Cortex of kidney (tissue), 1 donor: ENCODE measurements at places on chromosomes 13 and 19.

DNA sequence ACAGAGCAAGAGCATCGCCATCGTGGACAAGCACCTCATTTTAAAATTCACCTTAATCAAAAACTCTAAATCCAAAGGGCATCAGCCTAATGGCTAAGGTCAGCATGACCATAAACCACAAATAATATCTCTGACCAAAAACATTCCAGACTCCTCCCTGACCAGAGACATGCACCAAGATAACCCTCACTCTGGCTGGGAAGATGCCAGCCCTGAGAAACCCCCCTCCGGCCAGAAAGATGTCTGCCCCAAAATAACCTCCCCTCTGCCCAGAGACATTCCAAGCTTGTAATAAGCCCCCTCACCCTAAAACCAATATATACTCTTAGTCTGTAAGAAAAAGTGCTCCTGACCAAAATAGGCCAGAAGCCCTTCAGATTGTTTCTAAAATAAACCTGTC lies 61.7 kb downstream of the ZNF44 start:
- no peak for DNase-seq

- no peak for DNase-seq
Measured at GRCh38 chr13:42283574-42283973, 11.6 kb downstream of the AKAP11 start.

- no peak for DNase-seq
Measured at GRCh38 chr13:101868585-101869469, 416.4 kb downstream of the ITGBL1 start.

- DNase-seq, result no peak
Measured at GRCh38 chr13:30120133-30120822, 187.1 kb downstream of the KATNAL1 start.

DNA sequence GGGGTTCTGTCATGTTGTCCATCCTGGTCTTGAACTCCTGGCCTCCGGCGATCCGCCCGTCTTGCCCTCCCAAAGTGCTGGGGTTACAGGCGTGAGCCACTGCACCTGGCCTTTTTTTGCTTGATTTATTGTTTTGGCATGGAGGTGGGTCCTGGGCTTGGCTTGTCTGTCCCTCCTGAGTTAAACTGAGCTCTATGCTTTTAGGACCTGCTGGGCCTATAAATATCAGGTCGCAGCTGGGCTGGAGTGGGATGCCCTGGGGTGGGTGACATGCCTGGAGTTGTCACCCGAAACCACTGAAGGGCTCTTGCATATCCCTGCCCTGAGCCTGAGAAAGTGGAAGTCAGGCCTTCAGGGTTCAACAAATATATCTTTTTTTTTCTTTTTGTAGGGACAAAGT lies 5.5 kb downstream of the ARRDC5 start:
- no peak for DNase-seq

DNA sequence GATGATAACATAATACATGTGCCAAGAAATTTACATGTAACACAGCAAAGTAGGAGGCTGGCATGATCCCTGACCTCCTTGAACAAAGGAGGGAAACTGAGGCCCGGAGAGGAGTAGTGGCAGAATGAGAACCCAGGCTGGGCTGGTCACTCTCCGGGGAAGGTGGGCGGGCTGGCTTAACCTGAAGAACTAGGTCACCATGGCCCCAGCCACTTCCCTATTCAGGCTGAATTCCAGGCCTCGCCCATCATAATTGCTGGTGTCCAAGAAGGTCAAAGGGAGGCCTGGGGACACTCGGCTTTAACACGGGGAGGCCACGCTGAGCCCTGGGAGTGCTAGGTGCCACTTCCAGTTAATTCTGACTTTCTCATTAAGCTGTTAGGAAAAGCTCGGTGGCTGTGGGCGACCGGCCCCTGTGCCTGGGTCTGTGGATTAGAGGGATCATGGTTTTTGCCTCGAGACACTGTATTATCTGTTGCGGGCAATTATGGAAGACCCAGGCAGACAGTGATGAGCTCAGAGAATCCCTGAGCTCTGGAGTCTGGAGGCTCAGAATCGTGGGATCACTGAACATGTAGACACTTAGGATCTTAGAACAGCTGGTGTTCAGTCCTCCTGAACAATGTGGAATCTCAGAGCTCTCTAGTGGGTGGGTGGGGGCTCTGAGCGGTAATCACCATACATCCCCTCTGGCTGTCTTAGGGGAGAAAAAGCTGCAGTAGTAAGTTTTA lies 5.0 kb upstream of the TINCR start:
- DNase-seq, result no peak

DNA sequence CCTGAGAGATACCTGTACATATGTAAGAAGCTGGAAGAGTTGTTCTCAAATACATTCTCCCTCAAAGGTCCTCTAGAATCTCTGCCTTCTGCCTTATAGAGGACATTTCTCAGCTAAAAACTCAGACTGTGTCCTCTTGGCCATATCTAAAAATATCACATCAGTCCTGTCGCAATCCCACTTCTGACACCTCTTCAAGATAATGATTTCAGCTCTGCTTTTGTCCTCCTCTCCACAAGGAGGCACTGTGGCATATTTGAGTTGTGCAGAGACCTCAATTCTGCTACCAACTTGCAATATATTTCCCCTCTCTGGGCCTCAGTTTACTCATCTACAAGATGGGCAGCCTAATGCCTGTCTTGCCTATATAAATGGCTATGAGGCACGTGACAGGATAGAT lies 16.6 kb downstream of the ADAMTS10 start:
- DNase-seq, result no peak

DNA sequence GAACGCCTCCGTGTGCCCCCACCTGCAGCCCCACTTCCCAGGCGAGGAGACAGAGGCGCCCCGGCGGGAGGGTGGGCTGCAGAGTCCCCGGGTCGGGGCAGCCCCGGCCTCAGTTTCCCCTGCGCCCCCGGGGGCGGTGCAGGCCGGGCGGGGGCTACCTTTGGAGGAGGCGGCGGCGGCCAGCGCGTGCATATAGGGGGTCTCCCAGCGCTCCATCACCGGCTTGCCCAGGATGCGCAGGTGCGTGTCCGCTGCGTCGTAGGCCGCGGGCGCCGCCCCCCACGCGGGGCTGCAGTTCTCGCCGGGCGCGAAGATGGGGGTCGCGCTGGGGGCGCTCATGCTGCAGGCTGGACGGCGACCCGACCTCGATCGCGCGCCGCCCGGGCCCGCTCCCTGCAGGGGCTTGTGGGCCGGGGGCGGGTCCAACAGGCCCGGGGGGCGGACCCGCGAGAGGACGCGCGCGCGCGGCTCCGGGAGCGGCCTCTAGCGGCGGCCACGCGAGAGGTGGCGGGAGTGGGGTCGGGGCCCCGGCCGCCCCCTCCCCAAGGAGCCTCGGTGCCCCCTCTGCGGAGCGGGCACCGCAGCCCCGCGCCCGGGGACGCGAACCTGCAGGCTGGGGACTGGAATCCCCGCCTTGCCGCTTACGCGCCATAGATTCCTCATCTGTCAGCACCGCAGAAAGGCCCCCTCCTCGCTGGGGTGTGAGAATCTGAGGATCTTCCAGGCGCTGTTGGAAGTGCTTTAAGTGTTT lies at the start of gene GAMT:
TSS of gene GAMT (minus strand) at position 405 of the 751 bp plus-strand sequence. CDS start at position 339, 66 bp downstream.
- no peak for DNase-seq

- no peak for DNase-seq
Measured at GRCh38 chr13:30192320-30193093, 114.8 kb downstream of the KATNAL1 start.

- no peak for DNase-seq
Measured at GRCh38 chr13:42807866-42808265, 26.5 kb downstream of the FAM216B start.

DNA sequence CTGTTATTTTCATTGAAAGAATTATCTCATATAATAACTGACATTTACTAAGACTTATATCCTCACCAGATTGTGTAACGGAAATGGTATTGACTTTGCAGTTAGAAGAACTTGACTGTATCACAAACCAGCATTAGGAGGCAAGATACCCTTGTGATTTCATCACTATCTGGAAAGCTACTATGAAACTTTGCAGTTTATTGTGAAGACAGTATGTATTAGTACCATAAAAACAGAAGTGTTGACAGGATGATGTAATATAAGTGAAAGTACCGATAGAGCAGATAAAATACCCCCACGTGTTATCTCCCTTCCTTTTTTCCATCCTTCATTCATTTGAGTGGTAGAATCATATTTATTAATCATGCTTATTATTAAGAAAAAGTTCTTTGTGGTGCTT lies 365.7 kb upstream of the KLHL1 start:
- no peak for DNase-seq

DNA sequence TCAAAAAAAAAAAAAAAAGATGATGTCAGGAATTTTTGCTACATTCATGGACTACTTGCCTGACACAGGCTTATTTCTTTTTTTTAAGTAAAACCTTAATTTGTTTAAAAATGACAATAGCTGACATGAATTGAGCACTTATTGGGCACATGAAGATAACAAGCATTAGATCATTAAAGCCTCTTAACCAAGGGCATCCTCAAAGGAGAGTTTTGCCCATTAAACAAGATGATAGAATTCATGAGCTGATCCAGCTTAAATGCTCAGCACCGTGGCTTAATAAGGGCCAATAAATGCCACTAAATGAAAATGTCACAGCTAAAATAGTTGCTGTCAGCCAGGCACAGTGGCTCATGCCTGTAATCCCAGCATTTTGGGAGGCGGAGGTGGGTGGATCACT lies 19.3 kb downstream of the FBXO17 start:
- DNase-seq, result no peak

- no peak for DNase-seq
Measured at GRCh38 chr13:108427355-108427754, 157.8 kb downstream of the TNFSF13B start.

GRCh38 chr13:53110614-53111013 lies 82.0 kb downstream of the OLFM4 start:
- no peak for DNase-seq
